Stimulated activated CD4-positive, alpha-beta T cell treated with anti-CD3 and anti-CD28 coated beads, Interleukin-2, amount 100 ng/mL, for 48 hours (primary cell): ENCODE measurements at places on chromosomes 16 and 17.
A peak's percentile ranks its signal among the peaks of the same experiment; 100 is the strongest.

DNA sequence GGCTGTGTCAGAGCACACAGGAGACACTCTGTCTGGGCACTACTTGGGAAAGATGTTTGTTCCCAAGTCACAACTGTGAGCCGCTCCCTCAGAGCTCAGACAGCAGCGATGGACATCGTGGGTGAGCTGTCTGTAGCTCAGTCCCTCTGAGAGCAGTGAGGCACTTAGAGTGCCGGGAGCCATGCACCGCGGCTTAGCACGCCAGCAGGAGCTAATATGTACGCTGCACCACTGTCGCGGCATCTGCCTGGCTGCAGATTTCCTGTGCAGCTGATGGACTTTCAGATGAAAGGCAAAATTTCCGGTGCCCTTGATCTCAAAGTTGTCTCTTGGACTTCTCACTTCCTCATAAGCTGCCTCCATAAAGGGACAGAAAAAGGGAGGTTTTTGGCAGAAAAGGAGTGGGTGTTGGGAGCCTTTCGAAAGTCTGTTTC is 92.8 kb upstream of the ZNF469 start:
- no peak for DNase-seq

GRCh38 chr17:50037321-50038107 is 18.4 kb upstream of the ITGA3 start:
- DNase-seq, result no peak

DNA sequence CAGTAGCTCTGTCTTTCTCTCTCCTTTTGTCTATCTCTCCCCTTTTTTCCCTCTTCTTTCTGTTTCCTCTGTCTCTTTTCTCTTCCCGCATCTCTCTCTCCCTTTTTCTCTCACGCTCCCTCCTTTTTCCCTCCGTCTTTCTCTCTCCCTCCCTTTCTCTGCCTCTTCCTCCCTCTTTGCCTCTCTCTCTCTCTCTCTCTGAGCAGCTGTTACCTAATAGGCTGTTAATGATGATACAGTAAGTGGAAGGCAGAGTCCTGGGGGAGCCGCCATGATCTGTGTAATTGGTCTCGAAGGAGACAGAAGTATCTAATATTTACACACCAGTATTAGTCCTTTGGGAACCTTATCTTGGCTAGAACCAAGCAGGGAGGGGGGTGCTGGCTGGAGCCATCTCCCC is 136.1 kb upstream of the CIBAR2 start:
- no peak for DNase-seq

- DNase-seq, result no peak
These were observed 998 bp upstream of the TMEM11 start for GRCh38 chr17:21214777-21215541.

GRCh38 chr16:22152316-22152715 is 10.0 kb upstream of the SDR42E2 start:
- DNase-seq, result no peak

GRCh38 chr17:38326996-38327792 is 16.6 kb downstream of the GPR179 start:
- no peak for DNase-seq

DNA sequence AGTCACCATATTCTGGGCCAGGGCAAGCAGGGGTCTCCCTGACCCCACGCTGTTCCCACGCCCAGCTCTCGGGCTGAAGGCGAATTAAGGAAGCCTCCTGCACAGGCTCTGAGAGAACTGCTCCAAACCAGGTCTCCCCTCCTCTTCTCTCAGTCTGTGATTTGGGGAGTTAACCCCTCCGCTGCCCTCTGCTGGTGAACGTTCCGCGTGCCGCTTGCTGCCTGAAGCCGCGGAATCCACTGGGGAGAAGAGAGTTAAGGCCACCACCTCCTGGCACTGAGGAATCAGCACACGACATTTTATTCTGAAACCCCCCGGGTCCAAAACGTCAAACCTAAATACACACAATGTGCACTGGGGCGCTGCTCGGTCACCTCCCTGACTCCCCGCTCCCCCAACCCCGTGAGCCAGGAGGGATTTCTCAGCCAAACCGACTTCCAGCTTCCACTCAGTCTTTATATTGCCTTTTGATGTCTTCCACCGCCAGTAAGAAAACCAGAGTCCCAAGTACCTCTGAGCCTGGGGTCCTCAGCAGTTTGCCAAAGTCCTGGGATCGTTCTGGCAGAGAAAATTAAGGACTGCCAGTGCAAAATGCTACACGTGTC is 54.4 kb upstream of the RCVRN start:
- peak; percentile 41 for DNase-seq

DNA sequence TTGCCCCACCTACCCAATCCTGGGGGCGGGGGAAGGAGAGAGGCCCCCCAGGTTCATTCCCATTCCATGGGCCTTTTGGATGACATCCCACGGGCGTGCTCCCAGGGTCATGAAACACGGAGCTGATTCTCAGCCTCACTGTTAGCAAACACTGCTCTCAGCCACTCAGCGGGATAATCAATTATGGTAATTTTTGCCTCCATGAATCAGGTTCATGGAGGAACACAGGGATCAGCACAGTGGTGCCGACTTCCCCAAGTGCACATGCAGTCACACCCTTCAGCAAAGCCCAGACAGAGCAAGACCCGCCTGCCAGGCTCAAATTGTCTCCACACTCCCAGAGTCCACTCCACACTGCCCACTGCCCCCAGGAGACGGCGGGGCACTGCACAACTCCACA is 164.6 kb downstream of the ENGASE start:
- DNase-seq, result no peak

GRCh38 chr17:4508207-4508606 is 9.5 kb downstream of the SPNS2 start:
- no peak for DNase-seq

- DNase-seq, result no peak
These were observed 47.7 kb downstream of the CCDC42 start for GRCh38 chr17:8696906-8697305.

- no peak for DNase-seq
These were observed 193.1 kb upstream of the FOXF1 start for GRCh38 chr16:86316967-86317812.

GRCh38 chr17:64024781-64025731 is 4.6 kb upstream of the ICAM2 start:
- no peak for DNase-seq

GRCh38 chr16:87548046-87548445 is 54.3 kb upstream of the JPH3 start:
- no peak for DNase-seq

DNA sequence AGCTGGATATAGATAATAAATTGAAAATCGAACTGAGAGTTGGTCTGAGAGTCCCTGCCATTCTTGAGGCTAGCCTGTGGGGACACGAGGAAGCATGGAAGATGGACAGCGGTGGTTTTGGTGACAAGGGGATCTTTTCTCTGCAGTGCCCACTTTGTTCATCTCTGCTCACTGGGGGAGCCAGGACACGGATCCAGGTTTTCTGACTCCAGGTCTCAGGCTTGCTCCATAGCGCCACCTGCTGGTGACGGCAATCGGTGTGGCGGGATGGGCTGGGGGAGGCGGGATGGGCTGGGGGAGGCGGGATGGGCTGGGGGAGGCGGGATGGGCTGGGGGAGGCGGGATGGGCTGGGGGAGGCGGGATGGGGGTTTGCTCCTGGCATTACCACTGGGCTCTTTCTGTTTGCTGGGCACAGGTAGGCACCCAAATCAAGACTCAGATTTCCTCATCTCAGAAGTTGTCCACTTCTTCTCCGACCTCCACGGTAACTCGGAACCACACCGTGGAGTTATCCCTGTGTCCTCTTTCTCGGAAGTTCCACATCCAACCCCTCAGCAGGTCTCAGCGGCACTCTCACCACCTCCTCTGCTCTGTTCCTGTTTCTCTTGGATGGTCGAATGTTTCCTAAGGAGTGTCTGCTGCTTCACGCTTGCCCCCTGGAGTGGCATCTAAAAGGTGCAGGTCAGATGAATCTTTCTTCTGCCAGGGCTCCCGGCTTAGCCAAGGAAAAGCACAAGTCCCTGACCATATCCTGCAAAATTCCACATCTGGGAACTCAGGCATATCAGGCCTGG is 142.4 kb downstream of the CYLD start:
- peak; percentile 53 for DNase-seq

- no peak for DNase-seq
These were observed 50.6 kb downstream of the MARCHF10 start for GRCh38 chr17:62757500-62757951.

DNA sequence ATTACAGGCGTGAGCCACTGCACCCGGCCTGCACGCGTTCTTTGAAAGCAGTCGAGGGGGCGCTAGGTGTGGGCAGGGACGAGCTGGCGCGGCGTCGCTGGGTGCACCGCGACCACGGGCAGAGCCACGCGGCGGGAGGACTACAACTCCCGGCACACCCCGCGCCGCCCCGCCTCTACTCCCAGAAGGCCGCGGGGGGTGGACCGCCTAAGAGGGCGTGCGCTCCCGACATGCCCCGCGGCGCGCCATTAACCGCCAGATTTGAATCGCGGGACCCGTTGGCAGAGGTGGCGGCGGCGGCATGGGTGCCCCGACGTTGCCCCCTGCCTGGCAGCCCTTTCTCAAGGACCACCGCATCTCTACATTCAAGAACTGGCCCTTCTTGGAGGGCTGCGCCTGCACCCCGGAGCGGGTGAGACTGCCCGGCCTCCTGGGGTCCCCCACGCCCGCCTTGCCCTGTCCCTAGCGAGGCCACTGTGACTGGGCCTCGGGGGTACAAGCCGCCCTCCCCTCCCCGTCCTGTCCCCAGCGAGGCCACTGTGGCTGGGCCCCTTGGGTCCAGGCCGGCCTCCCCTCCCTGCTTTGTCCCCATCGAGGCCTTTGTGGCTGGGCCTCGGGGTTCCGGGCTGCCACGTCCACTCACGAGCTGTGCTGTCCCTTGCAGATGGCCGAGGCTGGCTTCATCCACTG is at the start of gene BIRC5:
Gene BIRC5 (plus strand): TSS at position 238 of the 690 bp plus-strand sequence. CDS start 64 bp downstream, at position 302.
- DNase-seq, result peak; percentile 93

- no peak for DNase-seq
These were observed 24.8 kb downstream of the NFAT5 start for GRCh38 chr16:69590590-69590989.

DNA sequence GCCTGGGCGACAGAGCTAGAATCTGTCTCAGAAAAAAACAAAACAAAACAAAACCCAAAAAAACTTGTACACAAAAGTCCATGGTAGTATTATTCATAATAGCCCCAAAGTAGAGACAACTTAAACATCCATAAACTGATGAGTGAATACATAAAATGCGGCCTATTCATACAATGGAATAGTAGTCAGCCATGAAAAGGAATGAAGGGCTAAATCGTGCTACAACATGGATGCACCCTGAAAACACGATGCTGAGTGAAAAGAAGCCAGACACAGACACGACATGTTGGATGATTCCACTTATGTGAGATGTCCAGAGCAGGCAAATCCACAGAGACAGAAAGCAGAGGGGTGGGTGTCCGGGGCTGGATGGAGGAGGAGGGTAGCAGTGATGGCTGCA is 12.3 kb downstream of the KCNG4 start:
- no peak for DNase-seq

- DNase-seq, result no peak
These were observed 519.8 kb downstream of the TMEM114 start for GRCh38 chr16:8070506-8070905.

- DNase-seq, result no peak
These were observed 21.8 kb downstream of the PEMT start for GRCh38 chr17:17569691-17570090.
